Large intestine (tissue), 12 donors: ENCODE measurements at places on chromosomes 16 and 17. TPM values are rescaled to one million over a fixed set of nuclear protein-coding genes. Genes with fewer than 3 reads are reported as not detected.

- DNase-seq, result no peak
Measured at GRCh38 chr16:56238188-56238587, 46.9 kb downstream of the GNAO1 start.

- DNase-seq, result no peak
Measured at GRCh38 chr16:87653234-87653633, 50.9 kb downstream of the JPH3 start.

The KRTAP16-1 gene
- not detected for polyA plus RNA-seq

GRCh38 chr17:61209525-61209924, 190.1 kb upstream of the TBX2 start:
- DNase-seq, result no peak

The HBM gene
- polyA plus RNA-seq, result 11.9 TPM

The RNF222 gene
- 0.13 TPM for polyA plus RNA-seq

The NECAB2 gene
- 6.6 TPM for polyA plus RNA-seq

DNA sequence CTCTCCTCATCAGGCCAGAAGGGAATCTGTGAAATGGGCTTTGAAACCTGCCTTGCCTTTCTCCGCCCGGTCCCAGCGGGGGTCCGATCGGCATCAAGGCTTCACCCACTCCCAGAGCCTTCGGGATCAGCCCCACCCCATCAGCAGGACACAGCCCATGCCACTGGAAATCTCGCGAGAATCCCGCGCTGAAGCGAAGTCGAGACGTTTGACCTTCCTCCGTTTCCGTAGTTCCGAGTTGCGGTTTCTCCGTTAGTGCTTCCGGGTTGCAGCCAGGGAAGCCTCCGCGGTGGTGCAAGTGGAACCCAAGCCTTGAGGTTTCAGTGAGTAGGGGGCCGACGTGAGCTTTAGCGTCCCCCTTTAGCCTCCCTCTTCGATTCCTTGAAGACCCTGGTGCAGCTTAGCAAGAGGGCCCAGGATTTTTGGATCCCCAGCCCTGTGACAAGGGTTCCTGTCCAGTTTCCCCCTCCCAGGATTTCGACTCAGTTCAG, at the start of gene COASY:
COASY (plus strand) TSS at position 252 of the 491 bp plus-strand sequence. CDS start 475 bp downstream, outside the sequence.
- peak; percentile 95 for DNase-seq

The CDRT15L2 gene
- not detected for polyA plus RNA-seq

- DNase-seq, result no peak
Measured at GRCh38 chr16:88894681-88895300, 28.3 kb upstream of the PABPN1L start.

DNA sequence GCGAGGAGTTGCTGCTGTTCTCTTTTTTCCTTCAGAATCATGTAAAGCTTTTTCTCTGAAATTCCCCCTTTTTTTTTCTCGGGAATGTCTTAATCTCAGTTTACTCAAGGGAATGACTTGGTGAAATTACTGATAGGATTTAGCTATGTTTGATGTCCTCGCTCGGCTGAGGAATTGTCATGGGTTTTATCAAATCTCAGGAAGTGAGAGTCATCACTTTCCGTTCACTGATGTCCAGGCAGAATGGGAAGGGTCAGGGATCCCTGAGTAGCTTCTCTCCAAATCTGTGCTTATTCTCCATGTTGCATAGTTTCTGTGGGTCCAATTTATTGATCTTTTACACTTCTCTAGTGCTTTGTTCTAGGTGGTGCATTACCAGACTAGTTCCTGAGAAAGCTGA, 6.3 kb downstream of the IGSF6 start:
- no peak for DNase-seq

The CCL4L2 gene
- 6.9 TPM for polyA plus RNA-seq

- DNase-seq, result no peak
Measured at GRCh38 chr17:917391-917811, 62.2 kb downstream of the NXN start.

The AARS1 gene
- polyA plus RNA-seq, result 53.0 TPM

GRCh38 chr16:89217388-89218191, at the start of gene ZNF778:
Gene ZNF778 (plus strand): TSS chr16:89217703. CDS start chr16:89221128, 3,425 bp downstream.
- DNase-seq, result peak; percentile 85

The PRCD gene
- polyA plus RNA-seq, result 4.7 TPM

- no peak for DNase-seq
Measured at GRCh38 chr16:60413969-60414368, 1622.3 kb downstream of the CDH8 start.

DNA sequence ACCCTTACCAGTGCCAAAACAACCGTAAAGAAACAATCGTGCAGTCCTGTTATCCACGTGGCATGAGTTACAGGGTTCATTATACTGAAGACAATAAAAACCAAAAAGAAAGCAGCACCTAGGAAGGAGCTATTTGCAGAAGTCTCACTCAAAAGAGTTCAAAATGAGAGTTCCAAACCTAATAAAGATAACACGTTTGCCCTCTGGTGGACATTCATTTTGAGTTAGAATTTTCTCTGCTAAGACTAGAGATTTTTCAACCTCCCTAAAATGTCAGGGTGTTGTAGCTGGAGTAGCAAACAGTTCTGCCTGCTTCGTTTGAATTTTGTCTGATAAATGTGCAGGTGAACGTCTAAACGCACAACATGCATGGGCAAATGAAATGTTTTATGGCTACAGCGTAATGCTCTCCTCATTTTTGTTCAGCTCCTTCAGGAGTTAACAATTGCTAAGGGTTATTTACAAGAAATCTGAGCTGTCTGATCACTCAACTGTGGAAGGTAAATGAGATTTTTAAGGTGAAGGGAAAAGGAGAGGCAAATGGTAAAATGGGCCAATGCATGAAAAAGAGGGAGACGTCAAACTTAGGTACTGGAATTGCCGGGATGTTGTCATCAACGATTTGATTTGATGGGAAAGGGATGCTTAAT, 1067.9 kb upstream of the EEF2KMT start:
- no peak for DNase-seq

- no peak for DNase-seq
Measured at GRCh38 chr17:71727723-71728122, 393.1 kb upstream of the SOX9 start.

GRCh38 chr16:17283016-17283415, 187.7 kb downstream of the XYLT1 start:
- DNase-seq, result no peak

- no peak for DNase-seq
Measured at GRCh38 chr16:84800158-84800978, 19.4 kb upstream of the CRISPLD2 start.
